ENCODE measurements at places on chromosomes 4 and X.

DNA sequence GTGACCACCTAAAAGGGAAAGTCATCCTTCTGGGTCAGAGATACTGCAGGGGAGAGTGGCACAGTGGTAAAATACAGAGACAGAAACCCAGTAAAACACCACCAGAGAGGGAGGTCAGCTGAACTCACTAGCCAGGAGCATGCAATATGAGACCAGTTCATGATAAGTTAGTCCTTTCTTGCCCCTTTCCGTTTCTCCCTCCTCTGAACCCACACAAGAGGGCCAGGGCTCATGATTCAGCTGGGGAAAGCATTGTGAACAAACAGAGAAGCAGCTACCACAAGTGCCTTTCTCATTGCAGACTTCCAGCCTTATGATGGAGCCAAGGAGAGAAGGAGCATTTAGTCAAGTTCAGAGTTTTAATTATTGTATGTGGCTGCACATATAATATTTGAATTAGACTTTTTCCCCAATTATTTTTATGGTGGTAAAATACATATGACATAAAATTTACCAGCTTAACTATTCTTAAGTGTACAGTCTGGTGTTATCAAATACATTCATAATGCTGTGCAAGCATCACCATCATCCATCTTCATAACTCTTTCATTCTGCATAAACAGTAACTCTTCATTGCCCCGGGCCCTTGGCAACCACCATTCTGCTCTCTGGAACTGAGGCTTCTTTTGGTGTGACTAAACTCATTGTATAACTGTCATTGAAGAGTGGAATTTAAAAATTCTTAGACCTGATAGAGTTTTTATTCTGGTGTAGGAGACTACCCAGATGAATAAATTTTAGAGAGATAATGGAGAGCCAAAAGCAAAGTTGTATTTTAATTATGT lies 114.6 kb downstream of the DDIT4L start:
- no peak for DNase-seq

- DNase-seq = no peak
These were observed 47.8 kb upstream of the CAMK2D start for GRCh38 chr4:113809311-113809710.

DNA sequence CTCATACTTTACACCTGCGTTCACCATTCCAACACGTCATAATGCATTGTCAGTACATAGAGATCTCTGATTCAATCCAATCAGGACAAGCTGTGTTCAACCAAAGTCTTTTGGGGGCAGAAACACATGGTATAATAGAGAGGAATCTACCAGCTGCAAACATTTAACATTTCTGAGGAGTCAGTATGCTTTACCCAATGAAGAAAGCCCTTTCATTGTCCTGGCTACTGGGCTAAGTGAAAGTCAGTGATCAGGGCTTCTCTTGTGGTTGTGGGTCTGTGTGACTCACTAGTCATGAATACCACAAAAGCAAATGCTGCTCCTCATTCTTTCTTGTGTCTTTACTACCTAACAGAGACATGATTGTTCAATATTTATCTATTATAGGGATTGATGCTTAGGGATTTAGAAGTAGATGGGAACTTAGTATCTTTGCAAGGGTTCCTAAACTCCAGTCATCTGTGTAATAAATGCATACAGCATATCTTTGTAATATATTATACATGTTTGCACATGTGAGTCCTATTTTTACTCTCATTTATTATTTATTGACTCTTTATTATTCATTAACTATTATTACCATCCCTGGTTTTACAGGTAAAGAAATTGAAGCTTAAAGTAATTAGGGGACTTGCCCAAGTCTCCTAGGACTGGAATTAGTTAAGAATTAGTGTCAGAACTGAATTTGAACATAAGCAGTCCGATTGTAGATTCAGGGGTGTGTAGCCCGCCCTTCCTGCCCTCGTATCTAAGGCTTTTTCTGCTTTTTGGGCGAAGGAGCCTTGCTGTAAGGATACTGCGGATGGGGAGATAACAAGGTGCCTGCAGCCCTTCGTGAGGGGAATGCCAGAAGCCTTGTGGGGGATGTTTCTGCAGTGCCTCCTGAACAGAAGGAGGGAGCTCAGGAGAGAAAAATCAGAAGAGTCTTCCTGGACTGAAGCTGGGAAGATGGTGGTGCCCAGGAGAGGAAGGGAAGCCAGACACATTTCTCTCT lies 353.1 kb upstream of the BOD1L1 start:
- DNase-seq = no peak

DNA sequence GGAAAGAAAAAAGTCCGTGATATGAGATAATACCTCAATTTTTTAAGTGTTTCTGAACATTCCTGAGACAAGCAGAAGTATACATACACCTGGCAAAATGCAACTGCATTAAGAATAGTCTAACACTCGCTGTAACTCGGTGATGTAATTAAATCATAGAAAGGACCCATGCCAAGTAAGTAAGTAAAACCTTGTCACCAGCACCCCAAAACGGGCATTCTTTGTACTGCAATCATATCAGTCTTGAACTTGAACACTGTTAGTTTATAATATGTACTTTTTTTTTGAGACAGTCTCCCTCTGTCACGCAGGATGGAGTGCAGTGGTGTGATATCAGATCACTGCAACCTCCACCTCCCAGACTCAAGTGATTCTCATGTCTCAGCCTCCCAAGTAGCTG lies 47.4 kb downstream of the SMIM14 start:
- no peak for DNase-seq

DNA sequence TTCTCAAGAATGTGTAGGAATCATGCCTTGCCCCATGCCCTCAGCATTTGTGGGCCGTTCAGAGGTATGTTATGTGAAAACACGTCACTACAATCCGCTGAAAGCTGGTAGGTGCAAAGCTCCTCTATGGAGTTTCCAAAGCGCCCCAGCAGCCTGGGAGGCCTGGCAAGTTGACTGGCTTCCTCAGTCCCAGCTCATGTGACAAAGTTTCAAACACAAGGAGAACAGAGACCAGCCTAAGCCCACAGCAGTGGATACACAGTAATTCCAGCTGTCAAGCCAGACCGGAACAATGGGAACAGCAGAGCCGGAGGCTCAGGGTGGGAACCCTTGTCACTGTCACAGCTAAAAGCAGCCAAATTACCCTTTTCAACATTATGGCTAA lies 33.5 kb downstream of the NAT8L start:
- DNase-seq = no peak

GRCh38 chr4:98485816-98486345 lies 172.5 kb downstream of the TSPAN5 start:
- no peak for DNase-seq
